Keratinocyte (primary cell): ENCODE measurements at places on chromosomes 1 and 21.

DNA sequence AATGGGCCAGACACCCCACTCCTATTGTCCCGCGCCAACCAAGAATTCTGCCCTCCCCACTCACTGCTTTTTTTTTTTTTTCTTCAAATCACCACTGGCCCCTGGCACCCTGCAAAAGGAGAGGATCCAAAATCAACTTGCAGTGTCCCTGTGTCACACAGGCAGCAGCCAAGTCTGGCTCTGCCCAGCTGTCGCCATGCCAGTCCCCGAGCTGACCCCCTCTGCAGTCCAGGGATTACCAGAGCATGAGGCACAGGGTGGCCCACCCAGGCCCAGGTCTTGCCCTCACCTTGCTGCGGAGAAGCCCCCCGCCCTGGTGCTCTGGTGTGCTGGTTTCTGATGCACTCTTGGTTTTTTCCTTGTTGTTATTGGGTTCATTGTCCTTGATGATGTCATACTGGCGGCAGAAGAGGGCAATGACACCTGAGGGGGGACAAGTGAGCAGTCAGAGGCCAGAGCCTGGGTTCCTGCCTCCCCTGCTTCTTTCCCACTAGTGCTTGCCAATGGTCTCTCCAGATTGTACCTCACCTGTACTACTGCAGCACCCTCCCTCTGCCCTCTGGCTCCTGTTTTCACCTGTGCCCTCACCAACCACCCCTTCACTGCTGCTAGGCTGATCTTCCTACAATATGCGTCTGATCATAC lies 6.2 kb downstream of the FNDC5 start:
- DNase-seq: no peak

GRCh38 chr1:202254454-202255252 lies 61.1 kb downstream of the LGR6 start:
- no peak for DNase-seq

- no peak for DNase-seq
These were observed 133.2 kb downstream of the LRIG2 start for GRCh38 chr1:113205980-113206766.

GRCh38 chr1:214685906-214686305 lies 82.9 kb downstream of the CENPF start:
- no peak for DNase-seq

GRCh38 chr1:191695865-191696264 lies 462.4 kb upstream of the RGS18 start:
- no peak for DNase-seq

DNA sequence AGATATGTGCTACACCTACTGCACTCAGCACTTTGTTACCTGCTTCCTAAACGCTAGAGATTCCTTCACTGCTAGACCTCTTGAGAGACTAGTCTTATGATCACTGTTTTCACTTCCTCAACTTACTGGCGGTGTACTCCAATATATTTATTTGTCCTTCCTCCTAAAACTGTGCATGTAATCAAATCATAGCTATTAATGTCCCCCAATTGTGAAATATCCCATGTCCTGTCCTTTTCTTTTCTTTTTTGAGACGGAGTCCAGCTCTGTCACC lies 3.4 kb downstream of the SOAT1 start:
- DNase-seq: no peak

DNA sequence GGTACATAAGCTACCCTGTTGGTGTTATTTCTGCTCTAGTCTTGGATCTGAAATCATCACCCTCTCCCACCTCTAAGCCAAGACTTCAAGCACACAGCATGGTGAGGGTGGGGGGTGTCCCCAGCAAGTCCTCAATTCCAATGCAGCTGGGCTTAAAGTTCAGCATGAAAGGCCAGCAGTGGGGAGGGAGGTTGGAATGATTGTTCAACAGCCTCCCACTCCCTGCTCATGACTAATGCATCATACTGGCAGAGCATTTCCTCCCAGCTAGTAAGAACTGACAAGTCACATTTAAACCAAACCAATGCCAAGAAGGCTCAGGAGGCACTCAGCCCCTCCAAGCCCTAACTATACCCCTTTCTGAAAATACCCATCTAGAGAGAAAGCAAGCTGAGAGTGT lies 50.1 kb downstream of the TIAM1 start:
- DNase-seq: no peak
